Smooth muscle cell of the umbilical artery (primary cell): ENCODE measurements at places on chromosomes 7 and 10. TPM values are rescaled to one million over a fixed set of nuclear protein-coding genes. Genes with fewer than 3 reads are reported as not detected.

The PSD gene
- total RNA-seq, result 2.4 and 12.2 TPM in 2 replicates

The CHN2 gene
- 0.28 and 1.5 TPM in 2 replicates for total RNA-seq

The PIP gene
- total RNA-seq, result not detected in 2 replicates

The ATP6V0A4 gene
- total RNA-seq, result 0.30 and 0.37 TPM in 2 replicates

The EGFR gene
- total RNA-seq, result 60.3 and 152 TPM in 2 replicates

The PLEKHS1 gene
- total RNA-seq, result not detected in 2 replicates

The GRID1 gene
- 0.09 and 0.30 TPM in 2 replicates for total RNA-seq

The ATP5F1C gene
- total RNA-seq, result 187 and 197 TPM in 2 replicates

The TACC2 gene
- 2.4 and 7.8 TPM in 2 replicates for total RNA-seq

The MKI67 gene
- 0.89 and 12.4 TPM in 2 replicates for total RNA-seq

The PLPP4 gene
- 31.8 and 49.6 TPM in 2 replicates for total RNA-seq

The TMEM225B gene
- total RNA-seq, result 0.89 TPM in 1 of 2 replicates, not detected in the other

The ADAM22 gene
- 0.89 and 1.8 TPM in 2 replicates for total RNA-seq

The MAP3K8 gene
- 5.7 and 19.0 TPM in 2 replicates for total RNA-seq

The CTAGE8 gene
- total RNA-seq, result 0.09 TPM in 1 of 2 replicates, not detected in the other

The PDE6C gene
- not detected in 2 replicates for total RNA-seq

The NFKB2 gene
- total RNA-seq, result 30.6 and 51.0 TPM in 2 replicates

The MET gene
- total RNA-seq, result 36.2 and 149 TPM in 2 replicates
